Activated naive CD8-positive, alpha-beta T cell treated with anti-CD3 and anti-CD28 coated beads, Interleukin-2, amount 10 ng/mL, durations not matched to agents 7 days and 5 days (primary cell): ENCODE measurements at places on chromosomes 5 and 9. TPM values are rescaled to one million over a fixed set of nuclear protein-coding genes. Genes with fewer than 3 reads are reported as not detected.

GRCh38 chr9:107246259-107247254 lies 36.5 kb upstream of the RAD23B start:
- H3K4me3 ChIP-seq: peak overlapping the region; percentile 22
- H3K27ac ChIP-seq: peak overlapping the region; percentile 67
- peaks cover 2% of the 10 kb centered on the region for H3K36me3 ChIP-seq

- no peaks in the 10 kb centered on the region for H3K36me3 ChIP-seq
- H3K4me1 ChIP-seq: no peaks in the 10 kb centered on the region
- H3K27ac ChIP-seq: no peak overlapping the region
- peaks cover 3% of the 10 kb centered on the region for H3K27me3 ChIP-seq
- H3K4me3 ChIP-seq: no peak overlapping the region
- DNase-seq: no peak
Measured at GRCh38 chr5:84614906-84615305, 230.2 kb upstream of the EDIL3 start.

Gene ZNF454
- not detected for total RNA-seq

DNA sequence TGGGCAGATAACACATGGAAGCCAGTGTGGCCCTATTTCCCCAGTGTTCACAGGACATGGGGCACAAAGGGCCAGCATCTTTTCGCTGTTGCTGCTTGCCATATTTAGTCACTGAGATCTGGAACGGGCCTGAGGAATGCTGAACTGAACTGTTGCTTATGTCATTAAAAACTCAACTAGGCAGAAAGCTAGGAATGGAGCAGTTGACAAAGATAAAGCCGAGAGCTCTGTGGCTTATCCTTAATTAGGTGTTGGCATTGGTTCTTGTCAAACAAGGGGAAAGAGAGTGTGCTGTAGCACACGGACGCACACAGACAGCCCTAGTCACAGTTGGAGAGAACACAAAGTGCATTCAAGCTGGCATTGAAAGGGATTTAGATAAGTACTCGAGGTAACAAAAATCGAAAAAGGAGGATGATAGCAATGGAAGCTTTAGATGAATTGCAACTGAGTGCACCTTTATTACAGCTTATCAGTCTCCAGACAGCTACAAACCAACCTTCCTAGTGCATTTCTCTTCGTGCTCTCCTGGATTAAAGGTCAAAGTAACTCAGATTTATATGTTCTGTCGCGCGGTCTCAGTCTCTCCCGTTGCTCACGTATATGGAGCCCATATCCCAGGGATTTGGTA lies 450.2 kb upstream of the ZNF608 start:
- no peak overlapping the region for H3K27ac ChIP-seq
- no peak for DNase-seq
- H3K36me3 ChIP-seq: no peaks in the 10 kb centered on the region
- H3K4me1 ChIP-seq: no peaks in the 10 kb centered on the region

GRCh38 chr5:100520348-100520747 lies 14.8 kb upstream of the FAM174A start:
- no peak for DNase-seq
- peaks cover 4% of the 10 kb centered on the region for H3K36me3 ChIP-seq
- no peak overlapping the region for H3K27ac ChIP-seq
- no peak overlapping the region for H3K4me3 ChIP-seq

GRCh38 chr9:1202512-1203280 lies 152.5 kb downstream of the DMRT2 start:
- no peaks in the 10 kb centered on the region for H3K4me1 ChIP-seq
- H3K4me3 ChIP-seq: no peak overlapping the region
- no peak for DNase-seq
- no peak overlapping the region for H3K27ac ChIP-seq

DNA sequence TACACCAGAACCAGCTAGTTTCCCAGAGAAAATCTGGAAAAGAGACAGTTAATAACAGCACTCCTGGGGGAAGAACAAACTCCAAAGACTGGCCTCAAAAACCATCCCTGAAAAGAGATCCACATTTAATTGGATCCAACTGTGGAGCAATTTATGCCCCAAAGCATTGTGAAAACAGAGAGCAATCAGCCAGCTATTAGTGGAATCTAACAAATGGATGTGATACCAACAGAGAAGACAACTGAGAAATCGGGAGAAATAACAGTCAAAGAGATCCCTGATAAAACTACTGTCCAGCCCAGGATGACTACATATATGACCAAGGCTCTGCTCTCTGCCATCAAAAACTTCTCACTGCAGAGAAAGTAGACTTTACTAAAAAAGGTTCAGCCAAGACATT lies 40.5 kb upstream of the TRIO start:
- no peak overlapping the region for H3K4me3 ChIP-seq
- H3K27ac ChIP-seq: no peak overlapping the region
- H3K36me3 ChIP-seq: no peaks in the 10 kb centered on the region
- no peak for DNase-seq
- peaks cover 9% of the 10 kb centered on the region for H3K27me3 ChIP-seq
- no peaks in the 10 kb centered on the region for H3K4me1 ChIP-seq

- DNase-seq: no peak
- H3K27ac ChIP-seq: no peak overlapping the region
- no peaks in the 10 kb centered on the region for H3K4me1 ChIP-seq
- no peaks in the 10 kb centered on the region for H3K36me3 ChIP-seq
- peaks cover 42% of the 10 kb centered on the region for H3K27me3 ChIP-seq
- no peak overlapping the region for H3K4me3 ChIP-seq
Measured at GRCh38 chr5:115309751-115310370, 13.4 kb upstream of the CCDC112 start.

DNA sequence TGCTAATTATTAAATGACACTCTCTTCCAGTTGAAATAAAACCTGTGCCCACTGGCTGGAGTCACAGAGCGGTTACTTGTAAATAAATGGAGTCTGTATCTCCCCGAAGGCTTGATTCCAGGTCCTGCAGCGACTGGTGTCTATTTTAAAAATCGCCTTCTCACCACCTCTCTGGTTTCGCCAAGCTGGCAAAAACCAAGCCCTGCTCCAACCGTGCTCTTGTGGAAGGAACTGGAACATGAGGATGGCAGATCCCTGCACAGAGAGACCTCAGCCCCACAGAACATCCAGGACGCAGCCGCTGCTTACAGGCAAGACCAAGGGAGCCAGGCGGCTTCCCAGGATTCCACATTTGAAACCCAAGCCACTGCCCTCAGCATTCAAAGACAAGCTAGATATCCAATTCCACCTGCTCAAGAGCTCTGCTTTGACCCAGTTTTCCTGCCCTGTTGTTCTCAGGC lies 15.0 kb downstream of the SEMA4D start:
- H3K27ac ChIP-seq: peak overlapping the region; percentile 93
- no peak for DNase-seq
- H3K4me3 ChIP-seq: peak overlapping the region; percentile 86
- H3K27me3 ChIP-seq: no peaks in the 10 kb centered on the region
- H3K36me3 ChIP-seq: peaks cover 54% of the 10 kb centered on the region

Gene TRIM7
- 2.5 TPM for total RNA-seq

Gene RASEF
- total RNA-seq: not detected

Gene DMRT1
- not detected for total RNA-seq

DNA sequence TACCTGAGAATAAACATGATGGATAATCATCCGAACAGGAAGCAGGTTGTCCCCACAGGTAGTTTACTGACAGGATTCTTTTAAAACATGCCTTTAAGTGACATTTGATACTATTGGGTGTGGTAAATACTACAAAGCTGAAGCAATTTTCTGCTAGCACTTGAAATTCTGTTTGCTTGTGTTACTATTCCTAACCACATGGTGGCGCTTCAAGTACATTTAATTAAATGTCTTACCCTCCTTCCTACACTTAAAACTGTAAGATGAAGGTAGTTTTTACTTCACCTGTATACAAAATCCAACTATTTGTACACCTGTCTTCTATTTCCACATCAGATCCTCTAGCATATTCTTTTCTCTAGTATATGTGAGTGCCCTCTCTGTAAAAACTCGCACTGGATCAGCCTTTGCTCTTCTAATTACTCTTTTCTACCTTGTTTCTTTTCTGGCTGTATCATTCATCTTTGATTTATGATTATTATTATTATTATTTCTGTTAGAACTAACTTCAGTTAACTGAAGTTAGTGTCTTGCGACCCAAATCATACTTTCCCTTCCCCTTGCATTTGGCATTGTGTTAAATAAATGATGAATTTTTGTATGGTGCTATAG lies 18.4 kb downstream of the SLC25A46 start:
- H3K27ac ChIP-seq: no peak overlapping the region
- H3K36me3 ChIP-seq: peaks cover 15% of the 10 kb centered on the region
- no peak overlapping the region for H3K4me3 ChIP-seq
- peaks cover 19% of the 10 kb centered on the region for H3K4me1 ChIP-seq
- no peak for DNase-seq
- no peaks in the 10 kb centered on the region for H3K27me3 ChIP-seq

DNA sequence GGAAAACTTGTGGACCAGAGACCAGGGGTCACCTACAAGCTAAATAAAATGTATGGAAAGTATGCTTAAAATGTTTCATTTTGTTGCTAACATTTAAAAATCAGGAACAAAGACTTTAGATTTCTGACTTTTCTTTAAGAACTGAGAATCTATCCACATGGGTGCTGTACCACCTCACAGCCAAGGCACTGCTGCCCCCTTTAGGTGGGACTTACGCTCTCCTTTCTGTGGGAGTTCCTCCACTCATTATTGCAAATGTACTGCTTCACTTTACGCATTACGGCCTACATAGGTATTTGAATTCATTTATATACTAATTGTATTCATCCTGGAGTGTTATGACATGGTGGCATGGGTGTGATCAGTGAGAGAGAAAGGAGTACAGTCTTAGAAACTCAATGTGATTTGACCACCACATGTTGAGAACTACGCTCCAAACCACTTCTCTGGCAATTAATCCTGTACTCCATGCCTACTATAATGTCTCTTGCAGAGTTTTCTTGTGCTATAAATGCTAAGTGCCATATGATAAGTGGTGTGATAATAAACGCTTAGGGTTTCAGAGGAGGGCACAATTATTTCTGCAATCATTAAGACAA lies 24.7 kb upstream of the CETN3 start:
- DNase-seq: peak; percentile 40
- H3K4me3 ChIP-seq: no peak overlapping the region
- no peaks in the 10 kb centered on the region for H3K4me1 ChIP-seq

Gene IPO11
- 26.6 TPM for total RNA-seq

DNA sequence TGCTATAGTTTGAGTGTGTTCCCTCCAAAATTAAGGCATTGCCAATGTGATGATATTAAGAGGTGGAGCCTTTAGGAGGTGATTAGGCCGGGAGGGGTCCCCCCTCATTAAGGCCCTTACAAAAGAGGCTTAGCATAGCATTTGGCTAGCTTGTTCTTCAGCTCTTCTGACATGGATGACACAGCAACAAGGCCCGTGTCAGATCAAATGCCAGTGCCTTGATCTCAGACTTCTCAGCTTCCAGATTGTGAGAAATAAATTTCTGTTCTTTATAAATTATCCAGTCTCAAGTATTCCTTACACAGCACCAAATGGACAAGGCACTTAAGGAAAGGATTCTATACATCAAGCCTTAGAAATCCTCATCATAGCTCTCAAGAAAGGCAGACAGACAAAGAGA lies 31.8 kb downstream of the SLC38A9 start:
- DNase-seq: no peak
- peaks cover 9% of the 10 kb centered on the region for H3K4me1 ChIP-seq
- no peaks in the 10 kb centered on the region for H3K27me3 ChIP-seq
- H3K36me3 ChIP-seq: no peaks in the 10 kb centered on the region
- no peak overlapping the region for H3K4me3 ChIP-seq
- no peak overlapping the region for H3K27ac ChIP-seq

- H3K4me1 ChIP-seq: no peaks in the 10 kb centered on the region
- H3K27me3 ChIP-seq: no peaks in the 10 kb centered on the region
- no peaks in the 10 kb centered on the region for H3K36me3 ChIP-seq
- H3K27ac ChIP-seq: no peak overlapping the region
- no peak for DNase-seq
- H3K4me3 ChIP-seq: no peak overlapping the region
Measured at GRCh38 chr5:62969409-62970120, 390.9 kb downstream of the LRRC70 start.

DNA sequence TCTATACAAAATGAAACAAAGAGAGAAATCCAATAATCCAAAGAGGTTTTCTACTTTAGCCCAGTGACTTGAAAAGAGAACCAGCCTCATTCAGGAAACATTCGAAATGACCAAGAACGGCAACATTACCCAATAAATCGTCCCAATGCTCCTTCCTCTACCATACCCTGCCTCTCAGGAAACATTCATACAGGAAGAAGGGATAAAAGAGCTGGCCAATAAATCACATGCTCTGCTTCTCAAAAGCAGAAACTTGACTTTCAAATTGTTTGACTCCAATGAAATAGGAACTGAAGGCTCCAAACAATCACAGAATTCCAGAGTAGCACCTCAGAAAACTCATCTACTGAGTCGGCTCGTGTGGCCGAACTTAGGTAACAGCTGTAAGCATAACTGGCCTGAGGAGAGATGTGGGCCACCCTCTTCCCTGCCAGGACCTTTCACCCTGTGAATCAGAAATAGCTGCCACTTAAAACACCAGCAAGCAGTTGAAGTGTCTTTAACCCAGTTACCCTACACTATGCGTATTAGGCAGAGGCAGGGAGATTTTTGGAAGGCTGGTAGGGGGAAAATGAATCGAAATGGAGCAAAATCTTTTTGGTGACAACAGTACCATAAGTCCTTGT lies 14.6 kb downstream of the ARL15 start:
- no peak overlapping the region for H3K27ac ChIP-seq
- no peak overlapping the region for H3K4me3 ChIP-seq
- DNase-seq: no peak
- H3K4me1 ChIP-seq: peaks cover 4% of the 10 kb centered on the region
- H3K27me3 ChIP-seq: no peaks in the 10 kb centered on the region
- peaks cover 1% of the 10 kb centered on the region for H3K36me3 ChIP-seq

GRCh38 chr9:27085456-27085855 lies 23.6 kb upstream of the TEK start:
- no peak overlapping the region for H3K27ac ChIP-seq
- H3K4me1 ChIP-seq: no peaks in the 10 kb centered on the region
- DNase-seq: no peak
- H3K4me3 ChIP-seq: no peak overlapping the region
- no peaks in the 10 kb centered on the region for H3K27me3 ChIP-seq

Gene TAF11L10
- not detected for total RNA-seq

- H3K36me3 ChIP-seq: no peaks in the 10 kb centered on the region
- no peak overlapping the region for H3K27ac ChIP-seq
- H3K4me1 ChIP-seq: peaks cover 7% of the 10 kb centered on the region
Measured at GRCh38 chr5:60827201-60827600, 16.9 kb downstream of the ELOVL7 start.

- H3K4me3 ChIP-seq: no peak overlapping the region
- H3K4me1 ChIP-seq: no peaks in the 10 kb centered on the region
- H3K27ac ChIP-seq: no peak overlapping the region
Measured at GRCh38 chr5:140978260-140978659, 12.0 kb downstream of the PCDHAC2 start.

Gene ESM1
- total RNA-seq: 1.1 TPM

DNA sequence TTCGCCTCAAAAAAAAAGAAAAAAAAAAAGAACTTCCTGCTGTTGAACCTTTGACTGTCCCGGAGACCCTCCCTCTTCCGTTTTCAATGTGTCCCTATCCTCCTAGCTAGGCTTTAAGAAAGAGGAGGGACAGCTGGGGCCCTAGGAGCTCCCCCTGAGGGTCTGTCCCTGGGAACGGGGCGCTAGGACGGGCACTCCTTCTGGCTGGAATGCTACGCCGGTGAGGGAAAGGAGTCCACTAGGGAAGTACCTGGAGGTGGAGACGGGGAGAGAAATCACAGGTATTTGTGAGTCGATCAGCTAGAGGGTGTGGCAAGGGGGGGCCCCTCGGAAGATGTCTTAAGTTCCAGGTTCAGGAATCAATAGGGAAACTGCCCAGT lies 4.6 kb downstream of the SIT1 start:
- peak overlapping the region; percentile 87 for H3K4me3 ChIP-seq
- H3K27me3 ChIP-seq: no peaks in the 10 kb centered on the region
- H3K36me3 ChIP-seq: peaks cover 33% of the 10 kb centered on the region
- DNase-seq: no peak
